ENCODE measurements at places on chromosomes 4 and X.

DNA sequence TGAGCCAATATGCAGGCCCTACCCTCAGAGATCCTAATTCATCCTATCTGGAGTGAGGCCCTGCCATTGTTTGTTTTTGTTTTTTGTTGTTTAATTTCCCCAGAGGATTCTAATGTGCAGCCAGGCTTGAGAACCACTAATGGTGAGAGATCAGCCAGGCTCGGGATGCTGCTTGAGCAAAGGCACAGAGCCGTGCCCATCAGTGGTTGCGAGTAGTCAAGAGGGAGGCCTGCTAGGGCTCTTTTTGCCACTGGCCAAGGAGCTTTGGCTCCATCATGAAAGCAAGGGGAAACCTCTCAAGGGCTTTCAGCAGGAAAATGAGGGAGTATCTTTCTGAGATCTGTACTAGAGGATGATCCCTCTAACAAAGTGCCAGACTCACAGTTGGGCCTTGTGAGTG, 2.7 kb downstream of the TCEANC start:
- DNase-seq = no peak

- DNase-seq = no peak
Observed at GRCh38 chr4:7029921-7030320, 13.3 kb upstream of the TADA2B start.

DNA sequence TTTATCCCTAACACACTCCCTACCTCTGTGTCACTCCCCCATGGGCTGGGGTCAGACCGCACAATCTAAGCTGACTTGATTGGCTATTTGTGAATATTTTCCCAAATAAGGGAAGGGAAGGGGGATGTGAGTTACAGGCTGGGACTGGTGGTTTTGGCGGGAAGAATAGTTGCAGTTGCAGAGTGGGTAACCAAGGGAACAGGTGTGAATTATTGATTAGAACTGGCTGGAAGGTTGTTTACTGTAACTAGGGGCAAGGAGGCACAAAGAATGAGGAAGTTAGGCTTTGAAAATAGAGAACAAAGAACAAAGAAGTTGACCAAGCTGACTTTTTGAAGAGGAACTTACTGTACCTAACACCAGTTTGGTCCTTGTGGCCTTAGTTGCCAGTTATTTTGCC, 88.0 kb upstream of the XAGE2 start:
- DNase-seq = no peak

GRCh38 chr4:76485450-76485849, 50.4 kb downstream of the SHROOM3 start:
- DNase-seq = no peak

GRCh38 chr4:106303548-106304281, 12.3 kb downstream of the TBCK start:
- no peak for DNase-seq

All from stimulated activated CD8-positive, alpha-beta memory T cell treated with anti-CD3 and anti-CD28 coated beads, Interleukin-2, amount 100 ng/mL, for 1 hour (primary cell).